ENCODE measurements at places on chromosomes 12 and 14. TPM values are rescaled to one million over a fixed set of nuclear protein-coding genes. Genes with fewer than 3 reads are reported as not detected.

DNA sequence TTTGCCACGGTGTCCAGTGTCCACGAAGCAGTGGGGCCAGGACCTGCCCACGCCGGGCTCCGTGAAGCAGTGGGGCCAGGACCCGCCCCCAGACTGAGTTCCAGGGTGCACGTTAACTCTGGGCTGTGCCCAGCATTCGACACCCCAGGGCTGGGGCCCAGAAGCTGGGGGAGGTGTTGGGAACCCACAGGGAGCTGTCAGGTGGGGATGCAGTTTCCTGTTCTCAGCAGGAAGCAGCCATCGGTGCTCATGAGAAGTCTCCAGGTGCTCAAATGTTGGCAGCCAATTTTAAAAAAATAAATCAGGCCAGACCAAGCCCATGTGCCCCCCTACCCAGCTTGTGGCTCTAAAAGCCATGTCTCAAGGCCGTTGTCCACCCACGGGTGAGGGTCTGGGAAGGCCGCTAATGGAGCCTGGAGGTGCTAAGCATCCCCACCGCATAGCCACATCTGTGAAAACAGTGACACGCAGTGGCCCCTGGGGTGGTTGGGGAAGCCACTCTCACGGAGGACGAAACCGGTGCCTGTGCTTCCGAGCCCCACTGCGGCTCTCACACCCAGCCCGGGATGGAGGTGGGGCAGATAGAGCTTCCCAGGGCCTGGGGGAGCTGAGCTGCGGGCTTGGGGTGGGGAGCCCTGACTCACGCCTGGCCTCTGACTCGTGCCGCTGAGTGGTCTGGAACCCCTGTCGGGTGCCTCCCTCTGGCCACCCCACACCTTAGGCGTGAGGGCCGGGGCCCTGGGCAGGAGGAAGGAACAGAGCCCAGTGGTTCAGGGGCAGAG, 53.5 kb downstream of the FBRSL1 start:
- H3K4me3 ChIP-seq, result no peak overlapping the region
- H3K27ac ChIP-seq, result no peak overlapping the region
- H3K27me3 ChIP-seq, result no peaks in the 10 kb centered on the region
- H3K36me3 ChIP-seq, result no peaks in the 10 kb centered on the region
- DNase-seq, result no peak

DNA sequence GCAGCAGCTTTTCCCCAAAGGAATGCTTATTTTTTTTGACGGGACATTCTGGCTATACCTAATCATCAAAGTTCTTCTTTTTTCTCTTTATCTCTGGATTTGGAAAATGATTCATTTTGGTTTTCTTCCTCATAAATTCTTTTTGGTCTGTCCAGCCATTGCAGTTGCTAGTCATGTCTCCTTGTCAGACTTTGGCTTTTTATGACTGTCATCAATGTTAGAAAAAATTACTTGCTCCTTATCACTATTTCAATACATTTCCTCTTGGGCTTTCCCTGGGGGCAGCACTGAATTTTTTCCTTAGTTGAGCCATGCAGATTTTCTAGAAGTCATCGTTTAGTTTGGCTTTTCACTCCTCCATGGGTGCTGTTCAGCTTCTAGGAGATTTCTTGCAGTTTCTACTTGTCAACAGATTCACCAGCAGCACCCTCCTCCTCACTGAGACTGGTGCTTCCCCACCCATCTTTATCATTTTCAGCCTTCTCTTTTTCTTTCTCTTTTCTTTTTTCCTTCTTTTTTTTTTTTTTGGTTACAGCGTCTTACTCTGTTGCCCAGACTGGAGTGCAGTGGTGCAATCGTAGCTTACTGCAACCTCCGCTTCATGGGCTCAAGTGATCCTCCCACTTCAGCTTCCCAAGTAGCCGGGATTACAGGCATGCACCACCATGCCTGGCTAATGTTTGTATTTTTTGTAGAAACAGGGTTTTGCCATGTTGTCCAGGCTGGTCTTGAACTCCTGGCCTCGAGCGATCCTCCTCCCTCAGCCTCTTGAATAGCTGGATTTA, 5.2 kb downstream of the ADIPOR2 start:
- H3K4me3 ChIP-seq, result no peak overlapping the region
- H3K4me1 ChIP-seq, result peaks cover 7% of the 10 kb centered on the region
- H3K36me3 ChIP-seq, result peaks cover 32% of the 10 kb centered on the region
- no peak for DNase-seq

- H3K4me1 ChIP-seq, result peaks cover 11% of the 10 kb centered on the region
- no peaks in the 10 kb centered on the region for H3K36me3 ChIP-seq
- H3K27ac ChIP-seq, result no peak overlapping the region
- DNase-seq, result no peak
- no peak overlapping the region for H3K4me3 ChIP-seq
- H3K27me3 ChIP-seq, result peaks cover 69% of the 10 kb centered on the region
These were observed 93.7 kb downstream of the B4GALNT3 start for GRCh38 chr12:553216-554000.

- no peaks in the 10 kb centered on the region for H3K4me1 ChIP-seq
- H3K27ac ChIP-seq, result no peak overlapping the region
- no peak overlapping the region for H3K4me3 ChIP-seq
- DNase-seq, result no peak
- peaks cover 64% of the 10 kb centered on the region for H3K27me3 ChIP-seq
- H3K36me3 ChIP-seq, result no peaks in the 10 kb centered on the region
These were observed 75.4 kb downstream of the CCDC92 start for GRCh38 chr12:123897221-123897620.

The TRHDE gene
- 0.09 TPM for total RNA-seq

GRCh38 chr12:104741077-104741476, 217.0 kb downstream of the SLC41A2 start:
- no peaks in the 10 kb centered on the region for H3K36me3 ChIP-seq
- no peaks in the 10 kb centered on the region for H3K4me1 ChIP-seq
- no peaks in the 10 kb centered on the region for H3K27me3 ChIP-seq
- no peak overlapping the region for H3K27ac ChIP-seq

The PLXNC1 gene
- 0.42 TPM for total RNA-seq

The TMPO gene
- 234 TPM for total RNA-seq

GRCh38 chr12:2739832-2740641, 54.7 kb upstream of the FKBP4 start:
- no peak overlapping the region for H3K27ac ChIP-seq
- H3K36me3 ChIP-seq, result no peaks in the 10 kb centered on the region
- no peak overlapping the region for H3K4me3 ChIP-seq
- no peak for DNase-seq
- no peaks in the 10 kb centered on the region for H3K27me3 ChIP-seq
- H3K4me1 ChIP-seq, result no peaks in the 10 kb centered on the region

The SERPINA1 gene
- total RNA-seq, result 4.1 TPM

The CCDC184 gene
- 0.09 TPM for total RNA-seq

- H3K36me3 ChIP-seq, result no peaks in the 10 kb centered on the region
- H3K27me3 ChIP-seq, result no peaks in the 10 kb centered on the region
- H3K4me3 ChIP-seq, result no peak overlapping the region
These were observed 78.7 kb downstream of the STXBP6 start for GRCh38 chr14:24971255-24971654.

GRCh38 chr12:46723629-46724419, 102.0 kb downstream of the SLC38A4 start:
- no peaks in the 10 kb centered on the region for H3K27me3 ChIP-seq
- H3K4me3 ChIP-seq, result no peak overlapping the region
- no peak for DNase-seq
- no peaks in the 10 kb centered on the region for H3K4me1 ChIP-seq
- no peaks in the 10 kb centered on the region for H3K36me3 ChIP-seq
- no peak overlapping the region for H3K27ac ChIP-seq

The SIX6 gene
- not detected for total RNA-seq

- no peak overlapping the region for H3K27ac ChIP-seq
- H3K36me3 ChIP-seq, result no peaks in the 10 kb centered on the region
- H3K4me1 ChIP-seq, result peaks cover 37% of the 10 kb centered on the region
- H3K4me3 ChIP-seq, result no peak overlapping the region
- H3K27me3 ChIP-seq, result no peaks in the 10 kb centered on the region
These were observed 263.4 kb downstream of the ADGRD1 start for GRCh38 chr12:131217024-131217586.

The BCAT1 gene
- total RNA-seq, result 154 TPM

- no peak overlapping the region for H3K4me3 ChIP-seq
- H3K27me3 ChIP-seq, result no peaks in the 10 kb centered on the region
- peaks cover 3% of the 10 kb centered on the region for H3K4me1 ChIP-seq
- no peak overlapping the region for H3K27ac ChIP-seq
- no peaks in the 10 kb centered on the region for H3K36me3 ChIP-seq
These were observed 3.8 kb upstream of the HIF1A start for GRCh38 chr14:61691495-61691894.

GRCh38 chr14:38405851-38406635, 150.2 kb upstream of the CLEC14A start:
- H3K4me1 ChIP-seq, result no peaks in the 10 kb centered on the region
- no peak overlapping the region for H3K4me3 ChIP-seq
- H3K36me3 ChIP-seq, result no peaks in the 10 kb centered on the region

GRCh38 chr12:39072658-39073057, 167.3 kb upstream of the CPNE8 start:
- H3K4me1 ChIP-seq, result no peaks in the 10 kb centered on the region
- no peak overlapping the region for H3K4me3 ChIP-seq
- DNase-seq, result no peak
- no peaks in the 10 kb centered on the region for H3K36me3 ChIP-seq
- no peaks in the 10 kb centered on the region for H3K27me3 ChIP-seq

- no peaks in the 10 kb centered on the region for H3K4me1 ChIP-seq
- no peaks in the 10 kb centered on the region for H3K36me3 ChIP-seq
- H3K4me3 ChIP-seq, result no peak overlapping the region
- no peak for DNase-seq
- H3K27me3 ChIP-seq, result no peaks in the 10 kb centered on the region
- H3K27ac ChIP-seq, result no peak overlapping the region
These were observed 174.5 kb downstream of the FBXL14 start for GRCh38 chr12:1419849-1420371.

DNA sequence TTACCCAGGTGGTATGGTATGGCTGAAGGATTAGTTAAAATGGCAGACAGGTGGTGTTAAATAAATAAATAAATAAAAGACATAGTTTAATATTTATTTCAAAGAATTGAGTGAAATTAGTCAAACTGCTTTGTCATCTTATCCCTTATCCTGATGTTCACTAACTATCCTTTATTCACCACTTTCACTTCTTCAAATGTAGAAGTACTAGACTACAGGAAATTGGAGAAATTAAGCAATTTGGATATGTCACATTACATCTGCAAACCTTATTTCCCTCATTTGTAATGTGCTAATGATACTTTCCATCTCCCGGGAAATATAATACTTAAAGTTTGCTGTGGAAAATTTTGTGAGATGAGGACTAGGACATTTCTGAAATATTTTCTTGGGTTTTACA, 1195.7 kb downstream of the LRFN5 start:
- DNase-seq, result no peak
- no peaks in the 10 kb centered on the region for H3K36me3 ChIP-seq
- H3K27ac ChIP-seq, result no peak overlapping the region
- H3K27me3 ChIP-seq, result no peaks in the 10 kb centered on the region
- no peaks in the 10 kb centered on the region for H3K4me1 ChIP-seq
- H3K4me3 ChIP-seq, result no peak overlapping the region

The GZMH gene
- total RNA-seq, result not detected

GRCh38 chr14:74582910-74583581, 29.0 kb downstream of the LTBP2 start:
- no peak for DNase-seq
- no peak overlapping the region for H3K4me3 ChIP-seq
- peaks cover 17% of the 10 kb centered on the region for H3K27me3 ChIP-seq
- H3K27ac ChIP-seq, result no peak overlapping the region
- no peaks in the 10 kb centered on the region for H3K4me1 ChIP-seq
- no peaks in the 10 kb centered on the region for H3K36me3 ChIP-seq

DNA sequence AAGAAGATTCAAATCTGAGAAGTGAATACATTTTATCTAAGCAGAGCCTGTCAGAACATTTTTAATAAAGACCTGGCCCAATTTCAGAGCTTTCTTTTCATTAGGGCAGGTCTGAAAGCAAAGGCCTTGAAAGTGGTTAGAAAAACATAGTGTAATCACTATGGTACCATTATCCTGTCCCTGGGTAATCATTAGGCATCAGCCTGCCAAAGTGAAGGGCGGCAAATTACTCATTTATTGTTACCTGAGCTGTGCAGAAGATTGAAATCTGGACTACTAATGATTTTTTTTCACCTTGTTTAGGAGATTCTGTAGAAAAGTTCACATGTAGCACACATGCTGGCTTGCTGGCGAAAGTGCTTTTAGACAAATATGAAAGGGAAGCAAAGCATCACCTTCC, 92.6 kb upstream of the PRKD1 start:
- no peak for DNase-seq
- no peaks in the 10 kb centered on the region for H3K4me1 ChIP-seq
- H3K27me3 ChIP-seq, result no peaks in the 10 kb centered on the region
- no peak overlapping the region for H3K4me3 ChIP-seq
- no peak overlapping the region for H3K27ac ChIP-seq

GRCh38 chr14:41608681-41609390, 2.2 kb downstream of the LRFN5 start:
- no peak overlapping the region for H3K4me3 ChIP-seq
- DNase-seq, result no peak

DNA sequence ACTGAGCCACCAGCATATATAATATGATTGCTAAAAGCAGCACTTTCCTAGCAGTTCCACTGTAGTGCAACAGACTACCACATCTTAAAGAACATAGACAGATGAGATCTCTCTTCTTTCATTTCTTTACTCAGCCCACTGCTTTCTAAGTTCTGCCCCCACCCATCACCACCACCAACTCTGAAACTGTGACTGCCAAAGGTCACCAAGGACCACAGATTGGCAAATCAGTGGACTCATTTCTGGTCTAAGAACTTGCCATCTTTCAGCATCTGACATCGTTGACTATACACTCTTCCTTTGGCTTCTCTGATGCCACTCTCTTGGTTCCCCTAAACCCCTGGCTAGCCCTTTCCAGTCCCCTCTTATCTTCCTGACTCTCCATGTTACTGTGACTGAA, 38.4 kb downstream of the IFNG start:
- no peaks in the 10 kb centered on the region for H3K36me3 ChIP-seq
- H3K4me1 ChIP-seq, result no peaks in the 10 kb centered on the region
- DNase-seq, result no peak
- H3K27ac ChIP-seq, result no peak overlapping the region
- no peak overlapping the region for H3K4me3 ChIP-seq
- no peaks in the 10 kb centered on the region for H3K27me3 ChIP-seq

DNA sequence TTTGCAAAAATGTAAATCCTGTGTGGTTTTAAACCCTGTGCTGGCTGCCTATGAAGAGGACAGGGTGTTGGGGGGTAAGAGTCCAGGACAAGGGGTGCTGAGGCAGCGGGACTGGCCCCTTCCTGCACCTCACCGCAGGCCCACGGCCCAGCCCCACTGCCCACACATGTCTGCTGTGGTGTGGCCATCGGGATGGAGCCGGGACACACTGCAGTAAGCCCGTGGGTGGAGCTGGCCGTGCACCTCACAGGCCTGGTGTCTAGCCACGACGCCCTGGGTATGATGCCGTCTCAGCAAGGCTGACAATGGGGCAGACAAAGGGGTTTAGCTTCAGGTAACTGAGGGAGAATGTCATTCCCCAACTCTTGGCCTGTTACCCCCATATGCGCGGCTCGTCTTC, 19.6 kb downstream of the AMN start:
- no peak for DNase-seq
- H3K4me1 ChIP-seq, result peaks cover 19% of the 10 kb centered on the region
- H3K27ac ChIP-seq, result no peak overlapping the region

GRCh38 chr12:116916714-116917114, 6.0 kb downstream of the FBXW8 start:
- H3K4me1 ChIP-seq, result peaks cover 19% of the 10 kb centered on the region
- H3K36me3 ChIP-seq, result peaks cover 10% of the 10 kb centered on the region
- no peak overlapping the region for H3K4me3 ChIP-seq
- peak; percentile 65 for DNase-seq
- no peaks in the 10 kb centered on the region for H3K27me3 ChIP-seq

GRCh38 chr12:78244916-78245507, 414.3 kb downstream of the NAV3 start:
- no peaks in the 10 kb centered on the region for H3K36me3 ChIP-seq
- no peak for DNase-seq
- H3K27me3 ChIP-seq, result no peaks in the 10 kb centered on the region
- H3K4me3 ChIP-seq, result no peak overlapping the region
- H3K27ac ChIP-seq, result no peak overlapping the region
- no peaks in the 10 kb centered on the region for H3K4me1 ChIP-seq

The AVPR1A gene
- total RNA-seq, result 0.02 TPM
